ENCODE measurements at places on chromosomes 4 and X.
A peak's percentile ranks its signal among the peaks of the same experiment; 100 is the strongest.

GRCh38 chr4:145195167-145195952 lies 15.0 kb upstream of the OTUD4 start:
- DNase-seq: no peak

- no peak for DNase-seq
These were observed 88.4 kb upstream of the STIM2 start for GRCh38 chr4:26772096-26772873.

GRCh38 chr4:118099106-118099505 lies 64.8 kb downstream of the NDST3 start:
- no peak for DNase-seq

DNA sequence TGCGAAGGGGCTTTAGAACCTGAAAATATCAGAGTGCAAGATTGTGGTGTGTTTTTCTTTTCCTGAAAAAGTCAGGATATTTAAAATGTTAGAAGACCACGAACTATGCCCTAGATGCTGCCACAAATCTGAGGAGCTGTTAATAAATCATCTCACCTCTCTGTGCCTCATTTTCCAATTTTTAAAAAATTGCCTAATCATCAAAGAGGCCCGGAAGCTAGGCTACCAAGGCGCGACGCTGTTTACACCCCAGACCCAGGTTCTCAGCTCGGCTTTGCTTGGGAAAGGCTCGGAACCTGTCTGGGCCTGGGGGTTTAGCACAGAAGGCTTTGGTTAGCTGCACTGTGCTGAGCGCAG lies 409.6 kb downstream of the BCOR start:
- no peak for DNase-seq

GRCh38 chrX:152901816-152902501 lies 4.1 kb downstream of the ZNF185 start:
- no peak for DNase-seq

GRCh38 chr4:8048856-8049676 lies 109.4 kb upstream of the AFAP1 start:
- no peak for DNase-seq

DNA sequence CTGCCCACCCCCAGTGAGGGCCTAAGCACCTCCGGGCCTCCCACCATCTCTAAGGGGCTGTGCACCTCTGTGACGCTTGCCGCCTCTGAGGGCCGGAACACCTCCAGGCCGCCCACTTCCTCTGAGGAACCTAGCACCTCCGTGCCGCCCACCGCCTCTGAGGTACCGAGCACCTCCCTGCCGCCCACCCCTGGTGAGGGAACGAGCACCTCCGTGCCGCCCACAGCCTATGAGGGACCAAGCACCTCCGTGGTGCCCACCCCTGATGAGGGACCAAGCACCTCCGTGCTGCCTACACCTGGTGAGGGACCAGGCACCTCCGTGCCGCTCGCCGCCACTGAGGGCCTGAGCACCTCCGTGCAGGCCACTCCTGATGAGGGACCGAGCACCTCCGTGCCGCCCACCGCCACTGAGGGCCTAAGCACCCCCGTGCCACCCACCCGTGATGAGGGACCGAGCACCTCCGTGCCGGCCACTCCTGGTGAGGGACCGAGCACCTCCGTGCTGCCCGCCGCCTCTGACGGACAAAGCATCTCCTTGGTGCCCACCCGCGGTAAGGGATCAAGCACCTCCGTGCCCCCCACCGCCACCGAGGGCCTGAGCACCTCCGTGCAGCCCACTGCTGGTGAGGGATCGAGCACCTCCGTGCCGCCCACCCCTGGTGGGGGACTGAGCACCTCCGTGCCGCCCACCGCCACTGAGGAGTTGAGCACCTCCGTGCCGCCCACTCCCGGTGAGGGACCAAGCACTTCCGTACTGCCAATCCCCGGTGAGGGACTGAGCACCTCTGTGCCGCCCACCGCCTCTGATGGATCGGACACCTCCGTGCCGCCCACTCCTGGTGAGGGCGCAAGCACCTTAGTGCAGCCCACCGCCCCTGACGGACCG lies 977 bp downstream of the MAGEE1 start:
- DNase-seq: peak; percentile 6

GRCh38 chr4:159655547-159655946 lies 552.7 kb downstream of the RAPGEF2 start:
- DNase-seq: no peak

DNA sequence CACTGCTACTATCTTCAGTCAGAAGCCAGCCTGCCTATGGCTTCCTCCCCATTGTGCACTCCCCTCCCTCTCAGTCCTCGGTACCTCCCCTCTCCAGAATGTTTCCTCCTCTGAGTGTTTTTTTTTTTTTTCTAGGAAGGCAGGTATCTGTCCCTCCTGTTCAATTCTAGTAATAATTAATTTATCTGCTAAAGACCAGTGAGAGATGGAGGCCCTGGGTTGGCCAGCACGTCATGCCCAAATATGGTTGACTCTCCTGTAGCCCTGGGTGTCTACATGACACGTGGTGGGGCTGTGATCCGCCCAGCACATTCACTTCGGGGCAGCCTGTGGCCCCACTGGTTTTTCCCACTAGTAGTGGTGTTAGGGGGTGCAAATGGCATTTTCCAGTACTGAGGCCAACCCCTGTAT lies 1.8 kb downstream of the FLNA start:
- DNase-seq: no peak

GRCh38 chr4:33045334-33045733 lies 2325.2 kb downstream of the PCDH7 start:
- no peak for DNase-seq

GRCh38 chr4:87219632-87220093 lies 755 bp downstream of the KLHL8 start:
- peak; percentile 78 for DNase-seq

- DNase-seq: no peak
These were observed 2677.7 kb downstream of the ARAP2 start for GRCh38 chr4:33566649-33567048.

DNA sequence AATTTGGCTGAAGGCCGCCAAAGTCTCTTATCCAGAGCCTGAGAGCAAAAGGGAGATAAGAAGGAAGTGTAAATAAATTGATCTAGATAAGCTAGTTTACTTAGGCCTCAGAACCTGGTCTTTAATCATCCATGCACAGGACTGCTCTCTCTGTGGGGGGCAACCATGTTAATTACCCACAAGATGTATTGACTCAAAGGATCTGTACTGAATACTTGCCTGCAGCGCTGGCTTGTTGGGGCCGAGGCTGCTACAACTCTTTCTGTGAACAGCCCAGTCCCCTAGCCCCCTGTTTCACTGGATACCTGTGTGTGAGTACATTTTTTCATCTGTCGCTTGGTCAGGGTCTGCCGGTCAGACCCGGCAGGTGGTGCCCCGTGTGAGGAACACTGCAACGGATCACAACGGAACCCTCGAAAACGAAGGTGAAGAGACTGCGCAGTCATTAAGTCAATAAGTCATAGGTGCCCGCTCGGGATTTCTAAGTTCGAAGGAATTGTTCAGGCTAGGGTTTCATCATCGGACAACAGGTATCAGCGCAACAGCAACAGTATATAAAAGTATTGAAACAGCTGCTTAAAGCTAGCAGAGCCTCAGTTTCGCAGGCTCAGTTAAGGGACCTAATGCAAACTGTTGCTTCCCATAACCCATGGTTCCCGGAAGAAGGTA lies 8.3 kb downstream of the MAGEA11 start:
- DNase-seq: no peak

- no peak for DNase-seq
These were observed 17.6 kb downstream of the TBL1X start for GRCh38 chrX:9482408-9482807.

GRCh38 chr4:110163327-110164069 lies 34.9 kb downstream of the ELOVL6 start:
- DNase-seq: no peak

DNA sequence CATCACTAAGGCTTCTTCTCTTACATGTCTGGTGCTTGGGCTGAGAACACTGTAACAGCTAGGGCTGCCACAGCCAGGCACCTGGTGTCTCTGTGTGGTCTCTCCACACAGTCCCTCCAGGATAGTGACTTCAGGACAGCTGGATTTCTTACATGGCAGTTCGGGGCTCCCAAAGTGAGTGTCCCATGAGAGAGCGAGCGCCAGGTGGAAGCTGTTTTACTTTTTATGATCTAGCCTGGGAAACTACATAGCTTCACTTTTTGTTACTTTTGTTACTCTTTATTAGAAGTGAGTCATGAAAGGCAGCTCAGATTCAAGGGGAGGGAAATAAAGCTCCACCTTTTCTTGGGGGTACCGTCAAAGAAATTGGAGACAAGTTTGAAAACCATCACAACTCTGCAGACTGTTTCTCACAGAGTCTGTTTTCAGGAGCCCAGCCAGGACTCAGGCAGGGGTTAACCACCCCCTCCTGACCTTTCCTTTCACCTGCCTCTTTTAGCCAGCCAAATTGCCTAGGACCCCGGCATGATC lies 373.0 kb downstream of the MID1IP1 start:
- no peak for DNase-seq

GRCh38 chrX:131677655-131678628 lies 134.1 kb downstream of the OR13H1 start:
- peak; percentile 29 for DNase-seq

GRCh38 chr4:65911720-65912119 lies 241.4 kb upstream of the EPHA5 start:
- DNase-seq: no peak

- DNase-seq: no peak
These were observed 9.4 kb downstream of the SUPT20HL1 start for GRCh38 chrX:24369816-24370215.

- no peak for DNase-seq
These were observed 99.1 kb downstream of the USP9X start for GRCh38 chrX:41184312-41184711.

DNA sequence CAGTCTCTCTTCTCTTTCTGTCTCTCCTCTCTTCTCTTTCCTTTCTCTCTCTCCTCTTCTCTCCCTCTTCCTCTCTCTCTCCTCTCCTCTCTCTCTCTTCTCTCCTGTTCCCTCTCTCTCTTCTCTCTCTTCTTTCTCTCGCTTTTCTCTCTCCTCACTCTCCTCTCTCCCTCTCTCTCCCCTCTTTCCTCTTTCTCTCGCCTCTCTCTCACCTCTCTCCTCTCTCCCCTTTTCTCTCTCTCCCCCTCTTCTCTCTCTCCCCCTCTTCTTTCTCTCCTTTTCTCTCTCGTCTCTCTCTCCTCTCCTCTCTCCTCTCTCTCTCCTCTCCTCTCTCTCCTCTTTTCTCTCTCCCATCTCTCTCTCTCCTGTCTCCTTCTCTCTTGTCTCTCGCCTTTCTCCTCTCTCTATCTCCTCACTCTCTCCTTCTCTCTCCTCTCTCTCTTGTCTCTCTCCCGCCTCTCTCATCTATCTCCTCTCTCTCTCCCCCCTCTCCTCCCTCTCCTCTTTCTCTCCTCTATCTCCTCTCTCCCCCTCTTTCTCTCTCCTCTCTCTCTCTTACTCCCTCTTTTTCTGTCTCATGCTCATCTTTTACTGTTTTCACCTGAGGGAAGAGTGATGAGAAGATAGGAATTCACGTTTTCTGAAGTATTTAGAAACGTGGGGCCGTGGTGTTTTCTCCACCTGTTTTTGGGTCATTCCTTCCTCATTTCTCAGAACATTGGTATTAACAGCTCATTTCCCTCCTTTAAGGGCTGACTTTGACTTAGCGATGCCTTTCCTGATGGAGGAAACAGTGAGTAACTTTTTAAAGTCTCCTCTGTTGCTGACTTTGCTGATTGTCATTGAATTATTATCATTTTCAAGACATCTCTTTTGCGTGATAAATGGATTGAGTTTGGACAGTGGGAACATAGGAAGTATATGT lies 80.6 kb upstream of the CD99 start:
- peak; percentile 6 for DNase-seq

- DNase-seq: no peak
These were observed 17.7 kb upstream of the HERC5 start for GRCh38 chr4:88439161-88439760.

- no peak for DNase-seq
These were observed 2078.4 kb downstream of the PCDH7 start for GRCh38 chr4:32798471-32799159.

GRCh38 chr4:8737075-8737474 lies 134.6 kb downstream of the HMX1 start:
- DNase-seq: no peak

DNA sequence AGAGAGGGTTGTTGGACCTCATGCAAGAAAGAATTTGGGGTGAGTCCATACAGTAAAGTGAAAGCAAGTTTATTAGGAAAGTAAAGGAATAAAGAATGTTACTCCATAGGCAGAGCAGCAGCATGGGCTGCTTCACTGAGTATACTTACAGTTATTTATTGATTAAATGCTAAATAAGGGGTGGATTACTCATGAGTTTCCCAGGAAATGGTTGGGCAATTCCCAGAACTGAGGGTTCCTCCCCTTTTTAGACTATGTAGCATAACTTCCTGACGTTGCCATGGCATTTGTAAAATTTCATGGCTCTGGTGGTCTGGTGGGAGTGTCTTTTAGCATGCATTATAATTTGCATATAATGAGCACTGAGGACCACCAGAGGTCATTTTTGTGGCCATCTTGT lies 16.7 kb downstream of the PPP4R3C start:
- DNase-seq: no peak

DNA sequence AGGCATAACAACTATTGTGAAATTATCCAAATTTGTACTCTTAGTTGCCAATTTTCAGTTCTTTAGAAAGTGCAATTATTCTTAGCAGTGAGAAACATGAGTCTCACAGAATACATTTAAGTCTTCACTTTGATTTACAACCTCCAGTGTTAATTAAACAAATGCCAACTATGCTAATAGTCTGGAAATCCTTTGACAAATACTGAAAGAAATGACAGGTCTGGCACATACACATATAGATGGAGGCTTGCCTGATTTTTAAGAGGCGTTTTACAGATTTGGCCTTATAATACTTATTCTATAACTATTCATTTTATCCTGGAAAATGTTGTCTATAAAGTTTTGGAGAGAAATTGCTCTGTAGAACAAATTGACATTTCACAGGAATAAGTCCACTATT lies 320.1 kb downstream of the TRIML1 start:
- no peak for DNase-seq

- no peak for DNase-seq
These were observed 71.3 kb upstream of the PUDP start for GRCh38 chrX:7219153-7219705.

GRCh38 chr4:142361981-142362380 lies 484.1 kb downstream of the INPP4B start:
- DNase-seq: no peak

DNA sequence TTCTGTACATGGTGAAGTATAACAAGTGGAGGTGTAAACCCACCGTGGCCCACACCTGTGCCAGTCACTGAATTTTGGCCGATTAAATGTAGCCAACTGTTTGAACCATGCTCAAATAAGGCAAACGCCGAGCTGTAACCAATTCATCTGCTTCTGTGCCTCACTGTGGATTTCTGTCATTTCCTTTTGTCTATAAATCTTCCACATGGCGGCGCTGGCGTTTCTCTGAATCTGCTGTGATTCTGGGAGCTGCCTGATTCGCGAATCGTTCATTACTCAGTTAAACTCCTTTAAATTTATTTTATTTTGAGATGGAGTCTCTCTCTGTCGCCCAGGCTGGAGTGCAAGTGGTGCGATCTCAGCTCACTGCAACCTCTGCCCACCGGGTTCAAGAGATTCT lies 19.2 kb downstream of the SUPT20HL2 start:
- no peak for DNase-seq

DNA sequence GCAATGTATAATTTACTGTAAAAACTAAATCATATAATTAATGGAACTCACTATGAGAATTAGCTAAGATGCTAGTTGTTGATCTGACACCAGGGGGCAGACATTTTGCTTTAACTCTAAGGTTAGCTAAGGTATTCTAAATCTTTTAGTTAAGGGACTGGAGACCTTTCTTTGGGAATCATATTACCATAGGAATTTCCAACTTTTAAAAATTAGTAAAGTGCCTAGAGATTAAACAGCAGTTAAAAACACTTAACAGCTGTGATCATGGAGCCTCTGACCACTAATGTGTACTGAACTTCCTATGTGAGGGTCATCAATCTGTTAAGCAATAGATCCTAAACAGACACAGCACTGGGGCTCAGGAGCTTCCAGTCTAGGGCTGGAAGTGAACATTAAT lies 226.6 kb downstream of the NSUN7 start:
- DNase-seq: peak; percentile 52
